ENCODE measurements at places on chromosomes 6 and 20.

- DNase-seq = no peak
Measured at GRCh38 chr20:56760610-56761009, 131.5 kb downstream of the TFAP2C start.

DNA sequence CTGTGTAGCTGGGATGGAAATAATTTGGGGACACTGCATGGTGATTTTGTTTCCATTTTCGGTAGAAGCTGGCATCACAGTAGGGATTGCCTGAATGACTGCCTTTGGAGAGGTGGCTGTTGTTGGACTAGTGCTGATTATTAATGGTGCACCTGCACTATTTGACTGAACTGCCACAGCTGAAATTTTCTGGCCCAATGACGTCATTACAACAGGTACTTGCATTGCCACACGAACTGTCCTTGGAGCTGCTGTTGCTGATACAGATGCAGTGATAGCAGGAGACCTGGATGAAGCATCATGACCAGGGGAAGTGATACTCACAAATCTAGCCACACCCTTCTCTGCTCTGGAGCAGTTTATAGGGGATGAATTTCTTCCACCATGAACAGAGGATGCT is 95.6 kb upstream of the FOXC1 start:
- DNase-seq = no peak

DNA sequence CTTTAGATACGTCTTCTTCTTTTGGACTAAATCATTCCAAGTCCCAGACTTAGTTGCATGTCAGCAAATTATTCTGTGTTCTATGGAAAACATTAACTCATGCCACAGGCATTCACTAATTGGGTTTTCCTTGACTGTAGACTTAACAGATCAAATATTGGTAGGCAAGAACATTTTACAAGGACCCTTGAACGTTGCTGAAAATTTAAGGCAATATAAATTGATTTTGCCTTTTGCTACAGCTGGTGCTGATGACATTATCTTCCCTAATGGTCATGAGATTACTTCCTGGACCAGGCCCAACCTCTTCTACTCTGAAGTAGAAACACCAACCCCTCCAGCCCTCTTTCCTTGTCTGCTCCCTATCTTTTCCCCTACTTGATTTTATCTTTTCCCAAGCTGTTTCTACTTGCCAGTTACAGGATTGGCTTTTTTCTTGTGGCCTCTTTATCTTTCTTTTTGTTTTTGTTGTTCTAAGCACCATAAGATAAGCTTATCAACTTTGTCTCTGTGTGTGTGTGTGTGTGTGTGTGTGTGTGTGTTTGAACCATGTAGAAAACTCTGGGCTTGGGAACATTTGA is 514.0 kb upstream of the SOX4 start:
- no peak for DNase-seq

GRCh38 chr6:111222341-111222740 is 135.0 kb downstream of the SLC16A10 start:
- DNase-seq = no peak

- DNase-seq = no peak
Measured at GRCh38 chr6:51093871-51094270, 275.2 kb downstream of the TFAP2B start.

DNA sequence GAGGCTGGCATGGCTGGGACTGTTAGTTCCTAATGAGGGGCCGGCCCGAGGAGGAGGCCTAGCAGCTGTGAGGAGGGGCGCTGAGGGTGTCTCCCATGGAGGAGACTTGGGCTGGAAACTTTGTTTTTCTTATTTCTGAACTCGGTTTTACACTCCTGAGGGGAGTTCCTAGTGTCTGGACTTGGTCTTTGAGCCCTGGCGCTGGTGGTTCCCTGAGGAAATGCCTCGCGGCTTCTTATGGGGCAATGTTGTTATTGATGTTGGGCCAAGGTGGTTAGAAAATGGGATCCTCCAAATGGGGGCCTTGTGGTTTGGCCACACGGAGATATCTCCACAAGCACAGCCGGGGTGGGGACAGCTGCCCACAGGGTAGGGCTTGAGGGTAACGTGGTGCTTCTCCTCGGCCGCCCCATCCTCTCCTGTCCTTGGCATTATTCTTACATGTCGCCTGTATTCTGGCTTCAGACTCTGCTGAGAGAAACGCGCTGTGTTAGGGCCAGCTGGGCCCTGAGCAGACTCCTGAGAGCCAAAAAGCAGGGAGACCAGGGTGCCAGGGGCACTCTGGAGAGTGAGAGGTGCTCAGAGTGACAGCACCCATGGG is 136.9 kb downstream of the FOXO3 start:
- no peak for DNase-seq

DNA sequence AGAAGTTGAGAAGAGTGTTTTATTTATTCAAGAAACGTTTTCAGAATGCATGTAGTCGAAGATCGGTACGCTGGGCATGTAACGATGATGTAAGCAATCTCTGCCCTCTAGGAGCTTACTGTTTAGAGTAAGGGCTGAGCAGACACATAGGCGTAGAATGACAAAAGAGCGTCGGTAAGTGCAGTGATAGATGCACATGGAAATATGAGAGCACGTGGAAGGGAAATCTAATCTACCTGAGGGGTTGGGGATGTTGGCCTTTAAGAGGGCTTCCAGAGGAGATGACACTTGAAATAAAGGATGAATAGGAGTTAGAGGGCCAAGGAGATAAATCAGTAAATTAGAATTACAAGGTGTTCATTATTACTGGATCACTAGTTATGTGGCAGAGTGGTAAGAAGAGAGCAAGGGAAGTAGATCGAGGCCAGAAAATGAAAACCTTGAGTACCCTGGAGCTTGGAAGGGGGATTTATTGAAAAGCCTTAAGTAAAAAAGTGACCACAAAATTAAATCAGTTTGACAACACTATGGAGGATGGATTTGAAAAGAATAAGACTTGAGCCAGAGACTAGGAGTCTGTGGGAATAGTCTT is 782 bp downstream of the TRMT11 start:
- no peak for DNase-seq

GRCh38 chr6:167538746-167539145 is 213.9 kb downstream of the TTLL2 start:
- no peak for DNase-seq

GRCh38 chr6:12295558-12296254 is 5.5 kb downstream of the EDN1 start:
- no peak for DNase-seq

- DNase-seq = no peak
Measured at GRCh38 chr20:40681684-40682083, 7.4 kb downstream of the MAFB start.

- DNase-seq = no peak
Measured at GRCh38 chr6:138914701-138915100, 73.4 kb downstream of the REPS1 start.

DNA sequence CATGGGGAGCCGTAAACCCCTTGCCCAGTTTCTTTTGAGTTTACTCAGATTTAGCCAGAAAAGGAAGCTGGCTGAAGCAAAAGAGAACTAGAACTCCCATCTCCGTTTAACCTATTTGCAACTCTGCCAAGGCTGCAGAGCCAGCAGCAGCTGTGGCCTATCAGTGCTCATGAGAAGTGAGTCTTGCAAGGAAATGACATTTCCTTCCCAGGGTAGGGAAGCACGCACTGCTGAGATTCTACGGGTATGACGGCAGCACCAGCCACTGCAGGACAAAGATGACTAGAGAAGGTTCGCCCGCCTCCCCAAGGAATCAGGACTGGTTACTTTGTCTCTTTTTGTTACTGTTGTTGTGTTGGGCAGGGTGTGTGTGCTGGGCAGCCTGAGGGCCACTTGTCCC is 47.6 kb downstream of the PPP1R3G start:
- no peak for DNase-seq

- no peak for DNase-seq
Measured at GRCh38 chr6:34177181-34177591, 31.3 kb upstream of the GRM4 start.

DNA sequence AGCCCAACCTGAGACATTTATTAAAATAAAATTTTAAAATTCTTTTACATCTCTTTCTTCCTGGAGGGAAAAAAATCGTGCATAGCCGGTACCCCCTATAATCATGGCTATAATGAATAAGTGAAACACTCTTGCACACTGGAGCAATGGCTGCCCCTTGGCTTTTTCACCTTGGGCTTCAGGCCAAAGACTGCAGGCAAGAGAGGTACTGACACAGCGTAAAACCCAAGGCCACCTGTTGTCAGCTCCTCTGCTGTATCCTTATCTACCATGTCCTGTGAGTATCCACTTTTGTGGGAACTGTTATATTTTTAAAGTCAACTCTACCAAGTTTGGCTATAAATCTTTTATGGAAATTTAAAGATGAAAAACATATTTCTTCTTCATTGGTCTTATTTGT is 23.0 kb upstream of the LY86 start:
- DNase-seq = no peak

GRCh38 chr20:55143601-55144000 is 668.2 kb downstream of the DOK5 start:
- DNase-seq = no peak

- no peak for DNase-seq
Measured at GRCh38 chr20:19110881-19111460, 101.5 kb upstream of the SLC24A3 start.

DNA sequence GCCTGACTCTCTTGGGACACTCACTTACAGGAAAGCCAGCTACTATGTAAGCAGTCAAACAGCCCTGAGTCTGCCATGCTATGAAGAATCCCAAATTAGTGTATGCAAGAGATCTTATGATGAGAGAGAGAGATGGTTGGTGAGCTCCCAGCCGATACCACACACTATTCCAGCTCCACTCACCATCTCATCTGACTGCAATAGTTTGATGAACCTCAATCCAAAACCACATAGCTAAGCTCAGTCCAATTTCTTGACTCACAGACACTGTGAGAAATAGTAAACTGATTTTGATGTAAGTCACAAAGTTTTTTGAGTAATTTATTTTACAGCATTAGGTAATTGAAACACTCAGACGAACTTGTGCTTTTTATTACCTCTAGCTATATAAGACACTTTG is 441.4 kb downstream of the COL12A1 start:
- DNase-seq = no peak

DNA sequence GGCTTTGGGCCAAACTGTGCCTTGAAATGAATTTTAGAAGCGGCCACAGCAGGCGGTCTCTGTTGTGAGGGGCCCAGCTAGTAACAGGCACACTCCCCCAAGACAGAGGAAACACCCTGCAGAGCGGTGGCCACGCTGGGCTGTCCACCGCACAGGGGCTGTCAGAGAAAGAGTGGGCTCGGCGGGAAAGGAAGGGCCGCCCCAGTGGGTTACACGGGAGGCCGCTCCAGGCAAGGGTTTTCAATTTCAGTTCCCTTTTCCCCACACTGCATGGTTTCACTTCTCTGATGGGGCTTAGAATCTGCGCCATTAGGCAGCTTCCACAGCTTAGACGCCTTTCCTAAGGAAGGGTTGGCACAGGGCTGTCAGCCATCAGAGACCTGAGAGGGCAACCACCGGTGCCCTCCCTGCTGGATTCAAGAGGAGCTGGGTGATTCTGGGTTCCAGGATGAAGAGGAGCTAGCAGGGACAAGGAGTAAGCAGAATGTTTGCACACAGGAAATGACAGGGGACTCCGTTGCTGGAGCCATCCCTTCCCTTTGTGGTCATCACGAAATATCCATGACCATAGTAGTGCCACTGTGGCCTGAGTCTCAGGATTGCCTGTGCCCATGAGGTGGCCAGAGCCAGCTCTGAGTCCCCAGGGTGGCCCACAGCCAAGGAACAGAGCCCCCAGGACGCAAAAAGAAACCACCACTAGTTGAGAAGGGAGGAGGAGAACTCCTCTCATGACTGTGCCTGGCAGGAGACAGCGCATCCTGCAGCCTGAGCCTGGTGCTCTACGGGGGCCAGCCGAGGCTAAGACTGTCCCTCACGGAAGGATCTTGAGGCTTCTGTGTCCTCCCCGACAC is 282.7 kb downstream of the NRN1 start:
- no peak for DNase-seq

DNA sequence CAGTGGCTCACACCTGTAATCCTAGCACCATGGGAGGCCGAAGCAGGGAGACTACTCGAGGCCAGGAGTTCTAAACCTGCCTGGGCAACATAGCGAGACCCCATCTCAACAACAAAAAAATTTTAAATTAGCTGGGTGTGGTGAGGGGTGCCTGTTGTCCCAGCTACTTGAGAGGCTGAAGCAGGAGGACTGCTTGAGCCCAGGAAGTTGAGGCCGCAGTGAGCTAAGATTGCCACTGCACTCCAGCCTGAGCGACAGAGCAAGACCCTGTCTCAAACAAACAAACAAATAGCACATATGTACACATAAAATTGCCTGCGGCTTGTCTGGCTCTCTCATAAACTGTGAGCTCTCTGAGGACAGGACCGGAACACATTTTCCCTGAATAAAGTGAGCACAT is 106.3 kb downstream of the BANF2 start:
- no peak for DNase-seq

DNA sequence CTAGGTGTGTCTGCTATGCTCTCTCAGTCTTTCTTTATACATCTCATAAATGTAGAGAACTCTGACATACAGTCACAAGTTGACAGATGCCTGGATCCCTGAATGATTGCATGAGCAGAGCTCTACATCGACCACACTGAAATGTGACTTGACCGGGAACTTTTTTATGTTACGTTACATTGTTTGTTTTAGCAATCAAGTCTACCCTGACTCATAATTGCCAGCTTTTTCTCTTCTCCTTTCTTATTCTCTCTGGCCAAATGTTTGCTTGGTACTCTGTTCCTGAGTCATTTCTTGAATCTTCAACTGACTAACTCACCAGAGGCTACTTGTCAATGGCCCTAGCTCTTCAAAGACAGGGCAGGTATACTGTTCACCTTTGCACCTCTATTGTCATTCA is 213.6 kb upstream of the DTNBP1 start:
- DNase-seq = peak; percentile 14

- DNase-seq = no peak
Measured at GRCh38 chr20:8842525-8842924, 226.4 kb upstream of the PLCB4 start.

- DNase-seq = no peak
Measured at GRCh38 chr6:43127180-43127579, 43.9 kb upstream of the SRF start.

- DNase-seq = no peak
Measured at GRCh38 chr6:125066964-125067363, 86.6 kb upstream of the TPD52L1 start.

GRCh38 chr6:36677059-36677749 is 1.3 kb upstream of the CDKN1A start:
- no peak for DNase-seq

GRCh38 chr6:117265410-117266256 is at the start of gene VGLL2:
TSS of gene VGLL2 (plus strand) at chr6:117265558. CDS start at chr6:117265764, 206 bp downstream.
- no peak for DNase-seq

DNA sequence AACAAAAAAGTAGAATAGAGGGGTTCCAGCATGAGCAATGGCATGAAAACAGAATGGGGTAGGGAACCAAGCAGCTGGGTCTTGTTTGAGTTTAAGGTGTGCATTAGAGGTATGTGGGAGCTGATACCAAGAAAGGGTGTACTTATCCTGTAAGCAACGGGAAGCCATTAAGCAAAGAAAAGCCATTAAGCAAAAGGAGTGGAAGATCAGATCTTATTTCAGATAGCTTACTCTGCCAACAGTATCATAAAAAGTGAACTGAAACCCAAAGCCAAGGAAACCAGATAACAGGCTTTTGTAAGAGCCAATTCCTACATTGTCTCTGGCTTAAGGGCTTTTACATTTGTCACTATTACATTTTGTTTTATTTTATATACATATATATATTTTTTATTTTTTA is 21.3 kb upstream of the BEND6 start:
- no peak for DNase-seq

GRCh38 chr6:132362442-132363185 is 38.7 kb downstream of the MOXD1 start:
- no peak for DNase-seq
